ENCODE measurements at places on chromosomes 11 and 22.

DNA sequence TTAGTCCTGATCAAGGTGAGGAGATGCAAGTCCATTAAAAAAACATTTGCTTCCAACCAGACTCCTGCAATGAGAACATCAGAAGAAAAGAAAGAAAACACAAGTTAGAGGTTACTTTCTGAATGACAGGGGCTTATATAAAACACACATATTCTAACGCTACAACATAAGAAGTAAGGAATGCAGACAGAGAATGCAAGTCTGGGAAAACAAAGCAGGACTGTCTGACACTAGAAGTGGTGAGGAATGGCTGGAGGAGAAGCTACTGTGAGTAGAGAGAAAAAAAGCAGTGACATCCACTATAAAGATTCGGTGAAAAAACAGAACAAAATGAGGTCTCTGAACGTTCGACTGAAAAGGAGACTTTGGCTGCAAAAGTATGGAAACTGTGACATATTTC lies 12.3 kb downstream of the TMEM216 start:
- DNase-seq, result no peak

- no peak for DNase-seq
Observed at GRCh38 chr22:46968359-46968740, 205.9 kb downstream of the TBC1D22A start.

GRCh38 chr11:117822074-117823033 lies 2.2 kb downstream of the FXYD2 start:
- DNase-seq, result no peak

- DNase-seq, result no peak
Observed at GRCh38 chr22:33957086-33957485, 36.8 kb upstream of the LARGE1 start.

DNA sequence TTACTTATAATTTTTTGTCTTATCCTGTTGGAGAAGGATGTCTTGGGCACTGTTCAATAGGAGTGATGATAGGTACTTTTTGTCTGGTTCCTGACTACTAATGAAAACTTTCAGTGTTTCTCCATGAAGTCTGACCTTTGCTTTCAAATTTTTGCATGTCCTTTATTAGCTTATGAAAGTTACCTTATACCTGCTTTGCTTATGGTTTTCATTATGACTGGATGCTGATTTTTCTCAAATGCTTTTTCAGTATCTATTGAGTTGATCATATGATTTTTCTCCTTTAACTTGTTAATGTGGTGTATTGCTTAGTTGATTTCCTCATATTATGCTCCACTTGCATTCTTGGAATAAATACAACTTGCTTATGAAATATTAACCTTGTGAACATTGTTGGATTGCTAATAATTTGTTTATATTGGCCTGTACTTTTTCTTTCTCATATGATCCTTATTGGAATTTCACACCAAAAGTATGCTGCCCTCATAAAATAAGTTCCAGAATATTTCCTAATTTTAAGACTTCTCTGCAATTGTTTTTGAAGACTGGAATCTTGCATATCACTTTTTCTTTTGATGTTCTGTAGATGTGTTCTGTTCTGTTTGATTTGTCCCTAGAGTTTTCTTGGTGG lies 85.0 kb upstream of the SC5D start:
- no peak for DNase-seq

DNA sequence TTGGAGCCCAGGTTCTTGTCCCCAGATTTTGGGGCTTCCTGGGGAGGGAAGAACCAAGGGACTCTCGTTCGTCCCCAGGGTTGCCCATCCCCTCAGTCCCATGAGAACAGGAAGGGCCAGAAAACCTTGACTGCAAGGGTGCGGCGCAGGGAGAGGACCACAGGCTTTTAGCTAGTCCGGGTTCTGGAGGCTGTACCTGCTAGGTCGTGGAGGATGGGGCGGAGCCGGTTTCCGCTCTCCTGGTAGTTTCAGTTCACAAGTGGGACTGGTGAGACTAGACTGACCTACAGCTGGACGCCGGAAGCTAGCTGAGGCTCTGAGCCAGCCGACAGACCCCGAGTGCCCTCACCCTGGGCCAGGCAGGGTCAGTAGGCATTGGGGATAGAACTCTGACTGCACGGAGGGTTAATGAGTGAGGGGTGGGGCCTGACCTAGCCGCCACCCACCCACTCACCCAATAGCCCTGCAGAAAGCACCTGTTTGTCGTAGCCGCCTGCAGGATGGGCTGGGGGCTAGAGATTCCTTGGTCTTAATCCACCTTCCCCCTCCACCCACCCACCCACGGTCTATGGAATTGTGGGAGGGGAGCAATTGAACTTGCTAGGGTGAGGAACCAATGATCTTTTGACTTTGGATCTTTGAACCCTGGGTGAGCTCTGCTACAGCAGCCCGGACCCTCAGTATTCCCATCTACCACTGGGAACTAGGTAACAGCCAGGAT lies 1.5 kb downstream of the MAFF start:
- DNase-seq, result peak; percentile 44

DNA sequence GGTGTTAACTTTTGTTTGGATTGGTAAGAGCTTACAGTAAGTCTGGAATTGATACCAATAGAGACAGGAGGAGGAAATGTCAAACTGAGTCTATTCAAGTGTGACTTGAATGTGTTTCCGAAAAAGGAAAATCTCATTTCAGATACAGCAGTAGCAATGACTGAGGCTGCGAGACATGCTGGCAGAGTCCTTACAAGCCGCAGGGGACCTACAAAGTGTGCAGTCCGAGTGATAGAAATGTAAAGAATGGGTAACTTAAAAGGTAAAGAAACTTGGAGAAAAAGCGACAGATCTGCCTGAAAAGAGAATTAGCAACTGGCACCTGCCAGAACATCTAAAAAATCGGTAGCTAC lies 444 bp downstream of the CWF19L2 start:
- no peak for DNase-seq

DNA sequence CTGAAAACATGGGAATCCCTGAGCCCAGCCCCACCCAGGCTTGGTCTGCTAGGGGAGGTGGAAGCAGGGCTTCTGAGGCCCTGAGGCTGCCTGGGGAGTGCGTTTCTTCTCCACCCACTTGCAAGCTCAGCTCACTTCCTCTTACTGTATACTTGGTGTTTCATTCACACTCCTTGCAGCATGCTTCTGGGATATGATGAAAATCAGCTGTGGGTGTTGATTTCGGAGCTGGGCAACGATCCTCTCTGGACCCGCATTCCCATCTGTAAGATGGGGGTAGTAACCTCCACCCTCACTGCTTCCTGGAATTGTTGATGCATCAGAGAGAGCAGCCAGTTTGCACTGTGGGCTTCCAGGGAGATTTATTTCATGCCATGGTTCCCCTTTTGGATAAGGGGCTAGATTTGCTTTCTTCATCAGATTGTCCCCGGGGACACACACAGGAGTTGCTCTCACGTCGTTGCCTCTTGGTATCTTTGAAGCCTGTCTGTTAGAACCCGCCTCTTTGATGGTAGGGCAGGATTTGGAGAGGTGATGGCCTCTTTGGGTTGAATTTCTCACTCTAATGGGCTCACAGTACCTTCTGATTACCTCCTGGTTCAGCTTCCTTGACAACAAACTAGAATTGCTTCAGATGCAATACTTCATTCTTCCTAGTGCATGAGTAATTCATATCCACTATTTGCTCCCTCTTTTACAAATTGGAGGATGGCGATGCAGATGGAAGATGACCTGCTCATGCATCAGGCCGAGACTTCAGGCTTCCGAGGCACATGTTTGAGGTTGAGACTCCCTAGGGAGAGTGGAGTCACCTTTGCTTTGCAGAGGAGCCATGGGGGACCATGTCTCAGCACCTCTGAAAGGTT lies 40.4 kb downstream of the BCR start:
- DNase-seq, result no peak

- DNase-seq, result no peak
Observed at GRCh38 chr11:116651098-116651736, 121.6 kb downstream of the BUD13 start.

- DNase-seq, result no peak
Observed at GRCh38 chr22:30191040-30191701, 55.4 kb downstream of the LIF start.

GRCh38 chr11:76008474-76008873 lies 193.5 kb downstream of the UVRAG start:
- DNase-seq, result no peak

GRCh38 chr22:28505416-28506149 lies 174.1 kb downstream of the TTC28 start:
- no peak for DNase-seq

DNA sequence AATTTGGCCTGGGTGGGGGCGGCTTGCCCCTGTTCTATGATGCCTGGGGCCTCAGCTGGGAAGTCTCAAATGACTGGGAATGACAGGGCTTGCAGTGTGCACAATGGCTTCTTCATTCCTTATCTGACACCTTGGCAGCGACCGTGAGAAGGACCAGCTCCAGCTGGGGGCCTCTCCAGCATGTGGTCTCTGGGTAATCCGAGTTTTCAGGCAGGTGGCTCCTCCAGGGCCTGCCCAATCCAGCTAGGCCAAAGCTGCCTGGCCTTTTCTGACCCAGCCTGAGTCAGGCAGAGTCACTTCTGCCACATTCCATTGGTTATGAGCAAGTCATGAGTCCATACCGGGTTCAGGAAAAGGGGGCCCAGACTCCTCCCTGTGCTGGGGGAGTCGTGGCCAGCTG lies 646.0 kb downstream of the OPCML start:
- DNase-seq, result no peak

DNA sequence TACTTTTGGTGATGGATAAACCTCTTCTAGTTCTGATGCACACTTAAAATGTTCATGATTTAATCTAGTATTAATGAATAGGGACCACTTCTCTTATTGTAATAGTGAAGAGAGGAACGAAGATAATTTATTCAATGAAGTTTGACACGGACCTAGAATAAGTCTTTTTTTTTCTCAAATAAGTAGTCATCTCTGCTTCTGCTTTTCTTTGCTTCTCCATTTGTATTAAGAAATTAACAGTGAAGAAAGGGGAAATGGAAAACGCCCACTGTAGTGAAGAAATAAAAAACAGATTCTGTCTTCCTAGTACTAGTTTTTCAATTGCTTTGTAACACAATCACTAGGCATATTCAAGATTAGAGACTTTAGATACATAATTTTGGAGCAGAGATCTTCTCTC lies 73.0 kb downstream of the CD44 start:
- DNase-seq, result no peak

All from NCI-H2029 (cell line).